ENCODE measurements at places on chromosomes 5 and 9.

- DNase-seq, result no peak
Measured at GRCh38 chr5:166431456-166431855, 1860.0 kb upstream of the WWC1 start.

GRCh38 chr5:103589357-103589756 is 26.8 kb upstream of the NUDT12 start:
- no peak for DNase-seq

- DNase-seq, result no peak
Measured at GRCh38 chr9:91546574-91546973, 122.9 kb upstream of the NFIL3 start.

GRCh38 chr9:127022913-127023660 is 99.3 kb downstream of the ANGPTL2 start:
- no peak for DNase-seq

DNA sequence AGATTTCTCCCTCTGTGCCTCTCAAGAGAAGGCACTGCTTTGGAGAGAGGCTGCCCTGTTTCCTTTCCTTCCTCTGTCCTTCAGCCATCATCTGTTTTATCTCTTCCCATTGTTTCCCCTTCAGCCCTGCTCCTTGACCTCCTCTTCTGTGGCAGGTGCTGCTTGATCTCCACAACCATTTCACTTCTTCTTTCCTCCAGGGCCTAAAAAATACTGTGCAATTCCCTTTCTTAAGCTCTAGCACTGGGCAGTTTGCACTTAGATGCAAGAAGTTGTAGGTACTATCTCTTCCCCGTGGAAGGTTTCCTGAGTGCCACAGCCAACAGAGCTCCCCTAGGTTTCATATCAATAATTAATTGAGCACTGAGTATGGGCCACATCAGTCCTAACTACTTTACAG is 8.8 kb upstream of the ADRB2 start:
- no peak for DNase-seq
